ENCODE measurements at places on chromosomes 12 and 14.

- DNase-seq: no peak
These were observed 89.3 kb downstream of the FIGNL2 start for GRCh38 chr12:51759175-51759574.

DNA sequence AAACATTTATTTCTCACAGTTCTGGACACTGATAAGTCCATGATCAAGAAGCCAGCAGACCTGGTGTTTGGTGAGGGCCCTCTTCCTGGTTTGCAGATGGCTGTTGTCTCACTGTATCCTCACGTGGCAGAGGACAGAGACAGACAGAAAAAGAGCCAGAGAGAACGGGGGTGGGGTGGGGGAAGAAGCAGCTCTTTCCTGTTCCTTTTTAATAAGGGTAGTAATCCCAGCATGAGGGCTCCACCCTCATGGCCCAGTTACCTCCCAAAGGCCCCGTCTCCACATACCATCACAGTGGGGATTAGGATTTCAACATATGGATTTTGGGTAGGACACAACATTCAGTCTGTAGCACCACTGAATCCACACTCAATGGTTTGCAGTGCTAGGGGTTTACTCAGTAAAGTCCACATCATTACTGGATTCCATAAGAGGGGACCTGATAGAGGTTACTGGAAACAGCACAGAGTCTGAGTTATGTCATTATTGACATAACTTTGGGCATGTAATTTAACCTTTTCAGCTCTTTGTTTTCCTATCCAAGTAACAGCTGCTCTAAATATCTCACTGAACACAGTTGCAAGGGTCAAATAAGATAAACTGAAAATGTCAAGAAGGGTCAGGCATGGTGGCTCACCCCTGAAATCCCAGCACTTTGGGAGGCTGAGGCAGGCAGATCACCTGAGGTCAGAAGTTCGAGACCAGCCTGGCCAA lies 53.2 kb downstream of the RPAP3 start:
- DNase-seq: no peak

DNA sequence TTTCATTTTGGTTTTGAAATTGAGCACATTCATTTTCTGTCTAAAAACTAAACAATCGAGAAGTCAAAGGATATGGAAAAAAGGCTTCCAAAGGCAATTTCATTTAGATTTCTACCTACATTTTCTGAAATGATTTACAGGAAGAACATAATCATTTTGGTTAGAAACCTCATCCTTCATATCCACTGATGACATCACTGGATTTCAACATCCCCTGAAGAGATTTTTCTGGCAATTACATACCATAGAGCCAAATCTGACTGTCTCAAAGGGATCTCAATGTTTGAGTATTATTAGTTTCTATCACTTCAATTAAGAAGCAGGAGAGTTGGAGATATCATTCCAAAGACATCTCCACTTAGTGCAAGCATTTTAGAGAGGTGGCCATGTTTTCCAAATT lies 137.8 kb downstream of the TTC7B start:
- DNase-seq: no peak

GRCh38 chr12:64742416-64742815 lies 16.8 kb downstream of the GNS start:
- no peak for DNase-seq

GRCh38 chr14:80434574-80435321 lies 223.4 kb upstream of the DIO2 start:
- DNase-seq: no peak

DNA sequence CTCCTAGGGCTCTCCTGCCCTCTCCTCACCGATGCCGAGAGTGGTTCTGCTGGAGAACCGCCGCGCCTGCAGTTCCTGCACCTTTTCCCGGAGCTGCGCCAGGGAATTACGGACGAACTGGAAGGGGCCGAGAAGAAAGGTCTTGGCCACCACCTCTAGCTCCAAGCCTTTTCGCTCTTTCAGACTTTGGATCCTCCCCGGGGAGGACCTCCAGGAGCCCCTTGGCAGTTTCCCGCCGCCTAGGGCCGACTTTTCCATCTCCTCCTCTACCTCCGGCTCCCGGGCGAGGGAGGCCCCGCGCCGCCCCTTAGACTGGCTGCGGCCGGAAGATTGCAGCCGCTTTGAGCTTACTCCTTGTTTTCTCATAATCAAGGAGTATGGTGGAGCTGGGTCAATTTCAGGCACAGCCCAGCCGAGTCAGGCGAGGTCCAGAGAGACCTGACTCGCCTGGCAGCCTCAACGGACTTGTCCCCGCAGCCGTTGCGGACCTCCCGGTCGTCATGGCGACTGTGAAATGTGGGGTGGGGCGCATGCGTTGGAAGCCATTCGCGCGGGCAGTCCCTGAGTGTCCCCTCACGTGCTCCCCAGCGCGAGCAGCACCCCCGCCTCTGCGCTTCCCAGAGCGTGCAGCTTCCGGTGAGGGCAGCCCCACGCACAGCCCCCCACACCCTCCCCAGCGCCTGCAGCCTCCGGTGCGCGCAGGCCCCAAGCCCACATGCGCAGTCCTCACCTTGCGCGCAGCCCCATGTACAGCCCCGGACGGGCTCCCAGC lies at the start of gene DPY19L2:
TSS of gene DPY19L2 (minus strand) at position 466 of the 772 bp plus-strand sequence. CDS start at position 366, 100 bp downstream.
- DNase-seq: peak; percentile 77
